ENCODE measurements at places on chromosomes 12 and 14.
A peak's percentile ranks its signal among the peaks of the same experiment; 100 is the strongest.

DNA sequence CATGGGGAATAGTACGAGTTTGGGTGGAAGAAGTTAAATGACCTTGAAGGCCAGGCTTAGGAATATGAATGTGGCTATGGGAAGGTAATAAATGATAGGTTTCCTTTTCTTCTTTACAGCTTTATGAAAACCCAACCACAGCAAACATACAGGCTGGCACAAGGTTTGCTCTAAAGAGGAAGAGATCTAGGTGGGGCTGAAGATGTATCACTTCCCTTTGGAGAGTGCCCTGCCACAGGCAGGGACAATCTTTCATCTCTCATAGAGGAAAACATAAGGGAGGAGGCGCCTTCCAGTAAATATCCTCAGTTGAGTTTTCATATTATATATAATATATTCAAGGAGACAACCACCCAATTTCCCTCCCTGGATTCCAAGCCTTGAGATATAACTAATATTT, 72.9 kb upstream of the FRMD6 start:
- H3K4me3 ChIP-seq, result no peak overlapping the region
- H3K36me3 ChIP-seq, result no peaks in the 10 kb centered on the region
- peaks cover 2% of the 10 kb centered on the region for H3K4me1 ChIP-seq
- H3K27me3 ChIP-seq, result no peaks in the 10 kb centered on the region

GRCh38 chr12:26016516-26016915, 58.0 kb downstream of the RASSF8 start:
- no peak for DNase-seq
- H3K27ac ChIP-seq, result no peak overlapping the region
- no peak overlapping the region for H3K4me3 ChIP-seq

- no peak overlapping the region for H3K4me3 ChIP-seq
- H3K27ac ChIP-seq, result no peak overlapping the region
- no peaks in the 10 kb centered on the region for H3K27me3 ChIP-seq
Measured at GRCh38 chr14:95915330-95915729, 38.7 kb downstream of the TUNAR start.

DNA sequence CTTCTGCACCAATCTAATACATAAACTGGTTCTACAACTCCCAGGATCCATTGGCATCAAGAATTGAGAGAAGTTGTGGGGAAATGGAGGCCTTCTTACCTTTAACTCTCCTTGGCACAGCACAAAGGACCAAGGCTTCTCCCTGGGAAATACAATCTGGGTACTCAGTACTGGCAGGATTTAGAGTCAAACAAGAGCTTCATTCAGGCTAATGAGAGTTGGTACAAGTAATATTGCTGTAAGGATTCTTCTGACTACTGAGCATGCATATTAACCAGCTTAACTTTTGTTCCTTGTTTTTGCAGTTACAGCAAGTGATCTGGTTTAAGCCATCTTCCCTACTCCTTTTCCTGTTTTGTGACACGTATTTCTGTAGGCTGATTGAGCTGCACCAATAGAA, 76.2 kb upstream of the FERMT2 start:
- H3K4me3 ChIP-seq, result no peak overlapping the region
- no peak overlapping the region for H3K27ac ChIP-seq
- no peaks in the 10 kb centered on the region for H3K36me3 ChIP-seq
- peaks cover 6% of the 10 kb centered on the region for H3K4me1 ChIP-seq
- no peak for DNase-seq

- H3K27ac ChIP-seq, result no peak overlapping the region
- no peaks in the 10 kb centered on the region for H3K36me3 ChIP-seq
- no peaks in the 10 kb centered on the region for H3K4me1 ChIP-seq
- H3K4me3 ChIP-seq, result no peak overlapping the region
- DNase-seq, result no peak
Measured at GRCh38 chr14:100791348-100791735, 34.6 kb upstream of the MEG3 start.

DNA sequence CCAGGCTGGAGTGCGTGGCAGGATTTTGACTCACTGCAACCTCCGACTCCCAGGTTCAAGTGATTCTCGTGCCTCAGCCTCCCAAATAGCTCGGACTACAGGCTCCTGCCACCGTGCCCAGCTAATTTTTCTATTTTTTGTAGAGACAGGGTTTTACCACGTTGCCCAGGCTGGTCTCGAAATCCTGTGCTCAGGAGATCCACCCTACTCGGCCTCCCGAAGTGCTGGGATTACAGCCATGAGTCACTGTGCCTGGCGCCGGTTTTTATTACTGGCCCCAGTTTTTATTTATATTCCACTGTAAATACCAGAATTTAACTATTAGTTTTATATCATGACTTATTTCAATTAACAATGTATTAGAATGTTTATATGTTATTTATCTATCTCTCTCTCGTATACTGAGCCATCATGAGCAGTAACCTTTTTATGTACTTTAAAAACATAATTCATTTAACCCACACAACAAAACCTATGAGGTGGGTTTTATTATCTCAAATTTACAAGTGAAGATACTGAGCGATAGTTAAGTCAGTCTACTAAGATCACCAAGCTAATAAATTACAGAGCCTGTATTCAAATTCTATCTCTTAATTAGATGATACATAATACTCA, 47.8 kb downstream of the HECTD1 start:
- H3K36me3 ChIP-seq, result peaks cover 4% of the 10 kb centered on the region
- peaks cover 6% of the 10 kb centered on the region for H3K4me1 ChIP-seq
- peak overlapping the region; percentile 31 for H3K27ac ChIP-seq
- no peaks in the 10 kb centered on the region for H3K27me3 ChIP-seq
- peak; percentile 65 for DNase-seq

GRCh38 chr14:83253870-83254269, 1720.2 kb upstream of the SEL1L start:
- no peaks in the 10 kb centered on the region for H3K36me3 ChIP-seq
- no peaks in the 10 kb centered on the region for H3K27me3 ChIP-seq
- H3K27ac ChIP-seq, result no peak overlapping the region
- DNase-seq, result no peak
- no peaks in the 10 kb centered on the region for H3K4me1 ChIP-seq

DNA sequence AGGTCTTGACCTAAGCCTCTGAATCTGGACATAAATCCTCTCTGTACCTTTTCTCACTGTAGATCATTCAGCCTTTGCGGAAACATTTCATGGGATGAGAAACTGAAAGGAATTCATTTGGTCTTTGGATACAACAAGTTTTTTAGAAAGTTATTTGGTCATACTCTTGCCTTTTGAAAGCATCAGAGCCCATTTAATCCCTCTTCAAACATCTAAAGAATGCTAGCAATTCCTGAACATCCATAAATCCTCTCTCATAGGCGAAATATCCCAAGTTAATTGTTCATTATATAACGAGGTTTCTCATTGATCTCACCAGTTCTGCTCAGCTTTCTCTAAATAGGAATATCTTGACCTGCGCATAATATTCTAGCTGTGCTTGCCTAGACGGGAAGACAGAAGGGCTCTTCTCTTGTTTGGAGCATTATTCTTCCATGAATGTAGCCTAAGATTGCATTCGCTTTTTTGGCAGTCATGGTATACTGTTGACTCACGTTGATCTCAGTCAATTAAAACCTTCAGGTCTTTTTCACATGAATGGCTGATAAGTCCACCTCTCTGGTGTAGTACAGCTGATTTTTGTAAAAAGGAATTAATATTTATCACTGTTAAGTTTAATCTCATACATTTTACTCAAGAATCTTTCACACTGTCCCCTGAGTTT, 24.1 kb downstream of the NTN4 start:
- no peak overlapping the region for H3K4me3 ChIP-seq
- DNase-seq, result no peak
- no peaks in the 10 kb centered on the region for H3K27me3 ChIP-seq
- no peaks in the 10 kb centered on the region for H3K36me3 ChIP-seq
- peaks cover 2% of the 10 kb centered on the region for H3K4me1 ChIP-seq
- no peak overlapping the region for H3K27ac ChIP-seq

DNA sequence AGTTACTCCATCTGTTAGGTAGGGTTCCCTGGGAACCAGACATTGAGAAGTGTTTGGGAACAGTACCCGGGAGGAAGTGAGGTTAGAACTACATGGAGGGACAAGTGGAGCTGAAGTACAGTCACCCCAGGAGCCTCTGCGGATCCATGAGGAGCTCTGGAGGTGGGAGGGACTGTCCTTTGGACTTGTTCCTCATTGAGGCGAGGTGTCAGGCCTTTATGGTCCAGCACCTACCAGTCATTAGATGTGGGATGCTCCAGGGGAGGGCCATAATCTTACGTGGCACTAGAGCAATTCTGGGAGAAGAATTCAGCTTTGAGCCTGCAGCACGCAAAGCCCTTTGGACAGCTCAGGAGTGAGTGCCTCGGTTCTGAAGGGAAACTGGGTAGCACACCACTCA, 142.8 kb downstream of the DACT1 start:
- H3K27me3 ChIP-seq, result no peaks in the 10 kb centered on the region
- DNase-seq, result no peak
- no peak overlapping the region for H3K27ac ChIP-seq
- H3K4me1 ChIP-seq, result peaks cover 2% of the 10 kb centered on the region

GRCh38 chr14:67485501-67486095, 2.9 kb downstream of the TMEM229B start:
- no peak for DNase-seq
- H3K4me3 ChIP-seq, result no peak overlapping the region
- H3K27me3 ChIP-seq, result no peaks in the 10 kb centered on the region

- no peaks in the 10 kb centered on the region for H3K36me3 ChIP-seq
- no peak overlapping the region for H3K4me3 ChIP-seq
- no peaks in the 10 kb centered on the region for H3K4me1 ChIP-seq
Measured at GRCh38 chr14:37088356-37089215, 83.8 kb downstream of the SLC25A21 start.

- no peaks in the 10 kb centered on the region for H3K27me3 ChIP-seq
- H3K4me1 ChIP-seq, result no peaks in the 10 kb centered on the region
- H3K27ac ChIP-seq, result no peak overlapping the region
Measured at GRCh38 chr12:127360580-127360979, 906.4 kb upstream of the TMEM132C start.

- no peaks in the 10 kb centered on the region for H3K27me3 ChIP-seq
- peak overlapping the region; percentile 17 for H3K4me3 ChIP-seq
- H3K4me1 ChIP-seq, result peaks cover 3% of the 10 kb centered on the region
Measured at GRCh38 chr12:119804011-119804641, 73.0 kb downstream of the CIT start.

DNA sequence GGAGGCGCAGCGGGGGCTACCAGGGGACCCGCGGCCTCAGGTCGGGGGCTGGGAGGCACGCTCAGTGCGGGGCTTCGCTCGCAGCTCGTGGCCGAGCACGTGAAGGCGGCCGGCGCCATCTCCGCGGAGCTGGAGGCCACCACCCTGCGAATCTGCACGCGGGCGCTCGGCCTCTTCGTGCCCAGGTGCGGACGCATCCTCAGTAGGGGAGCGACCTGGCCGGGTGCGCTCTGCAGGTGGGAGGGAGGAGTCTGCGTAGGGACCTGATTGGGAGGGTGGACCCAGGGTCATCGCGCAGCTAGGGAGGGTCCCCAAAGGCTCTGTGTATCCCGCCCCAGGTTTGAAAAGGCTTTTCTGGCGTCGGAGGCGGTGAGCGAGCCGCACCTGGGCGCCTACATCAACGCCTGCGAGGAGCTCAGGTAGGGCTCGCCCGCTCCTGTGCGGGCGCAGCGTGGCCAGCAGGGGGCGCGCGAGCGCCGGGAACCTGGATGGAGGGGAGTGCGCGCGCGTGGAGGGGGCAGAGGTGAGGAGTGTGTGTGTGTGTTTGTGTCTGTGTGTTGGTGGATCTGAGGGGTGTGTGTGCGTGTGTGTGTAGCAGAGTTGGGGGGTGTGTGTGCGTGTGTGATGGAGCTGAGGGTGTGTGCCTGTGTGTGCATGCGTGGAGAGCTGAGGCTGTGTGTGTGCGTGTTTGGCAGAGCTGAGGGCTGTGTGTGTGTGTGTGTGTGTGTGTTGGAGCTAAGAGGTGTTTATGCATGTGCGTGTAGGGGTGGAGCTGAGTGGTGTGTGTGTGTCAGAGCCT, 10.3 kb downstream of the EXOC3L4 start:
- H3K4me3 ChIP-seq, result no peak overlapping the region
- peak; percentile 69 for DNase-seq
- H3K27ac ChIP-seq, result no peak overlapping the region
- H3K4me1 ChIP-seq, result peaks cover 9% of the 10 kb centered on the region
- H3K36me3 ChIP-seq, result no peaks in the 10 kb centered on the region

DNA sequence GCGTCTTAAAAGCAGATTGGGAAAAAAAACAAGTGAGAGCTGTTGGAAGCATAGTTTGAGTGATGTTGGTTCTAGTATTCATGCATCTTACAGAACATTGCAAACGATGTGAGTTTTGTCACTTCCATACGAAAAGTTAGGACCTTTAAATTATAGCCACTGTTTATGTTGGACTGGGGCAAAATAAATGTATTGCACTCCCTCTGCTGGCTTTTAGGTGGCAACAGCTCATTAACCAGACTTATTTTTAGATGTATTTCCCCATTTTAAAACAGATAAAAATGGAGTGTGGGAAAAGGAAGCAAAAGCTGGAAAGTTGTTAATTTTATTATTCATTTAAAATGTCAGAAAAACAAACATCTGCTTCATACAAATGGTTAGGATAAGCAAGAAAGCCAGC, 111.9 kb downstream of the LGR5 start:
- no peak overlapping the region for H3K4me3 ChIP-seq
- DNase-seq, result peak; percentile 48

DNA sequence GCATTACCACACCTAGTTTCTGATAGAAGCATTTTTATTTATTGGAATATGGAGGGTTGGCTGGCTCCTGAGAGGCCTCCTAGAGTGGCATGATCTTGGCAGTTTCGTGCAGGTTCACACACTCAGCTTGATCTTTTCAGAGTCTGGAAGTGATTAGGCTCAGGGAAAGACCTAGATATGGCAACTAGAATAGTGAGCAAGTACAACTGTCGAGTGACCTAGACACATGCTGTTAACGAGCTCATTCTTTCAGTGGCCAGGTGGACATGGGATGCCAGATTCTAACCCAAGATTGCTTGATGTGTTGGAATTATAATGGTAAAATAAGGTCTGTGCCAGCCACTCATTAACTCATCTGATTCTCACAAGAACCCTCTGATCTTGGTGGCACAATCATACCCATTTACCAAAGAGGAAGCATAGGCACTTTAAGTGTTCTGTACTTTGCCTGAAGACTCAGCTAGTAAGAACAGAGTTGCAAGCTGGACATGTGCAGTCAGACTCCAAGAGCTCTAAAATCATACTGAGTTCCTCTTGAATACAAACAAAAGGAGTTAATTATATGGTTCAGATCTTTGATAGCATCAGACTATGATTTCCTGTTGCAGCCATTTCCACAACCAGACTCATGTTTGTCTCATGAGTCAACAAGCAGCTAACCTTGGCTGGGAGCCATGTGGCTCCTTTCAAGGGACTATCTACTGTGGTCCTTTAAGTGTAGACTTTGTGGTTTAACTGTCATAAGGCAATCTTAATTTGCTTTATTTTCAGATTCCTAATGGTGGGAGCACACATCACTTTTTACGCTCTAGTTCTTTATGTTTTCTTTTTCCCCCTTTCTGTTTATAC, 144.2 kb downstream of the PLEKHA5 start:
- peaks cover 5% of the 10 kb centered on the region for H3K4me1 ChIP-seq
- no peak overlapping the region for H3K27ac ChIP-seq
- no peaks in the 10 kb centered on the region for H3K27me3 ChIP-seq
- H3K4me3 ChIP-seq, result no peak overlapping the region
- H3K36me3 ChIP-seq, result no peaks in the 10 kb centered on the region

GRCh38 chr12:47085815-47086252, 6.1 kb upstream of the AMIGO2 start:
- no peaks in the 10 kb centered on the region for H3K36me3 ChIP-seq
- H3K27me3 ChIP-seq, result no peaks in the 10 kb centered on the region
- DNase-seq, result peak; percentile 86
- no peak overlapping the region for H3K27ac ChIP-seq
- no peak overlapping the region for H3K4me3 ChIP-seq
